ENCODE measurements at places on chromosomes 3 and 15.
A peak's percentile ranks its signal among the peaks of the same experiment; 100 is the strongest.

DNA sequence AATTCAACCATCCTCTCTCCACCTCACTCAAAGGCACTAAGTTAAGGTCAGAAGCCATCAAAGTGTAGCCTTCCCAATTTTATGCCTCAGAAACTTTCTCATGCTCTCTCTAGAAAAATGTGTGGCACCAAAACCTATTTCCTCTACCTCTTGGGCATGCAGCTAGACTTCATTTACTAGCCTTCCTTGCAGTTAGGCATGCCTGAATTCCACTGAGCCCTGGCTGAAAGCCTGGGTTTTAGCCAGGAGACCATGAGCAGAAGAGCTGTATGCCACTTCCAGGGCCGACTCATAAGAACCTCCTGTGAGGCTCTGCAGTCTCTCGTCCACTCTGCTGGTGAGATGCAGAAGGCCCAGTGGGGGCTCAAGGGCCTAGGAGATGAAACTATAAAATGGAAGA, 145.0 kb downstream of the MYLK start:
- no peak for DNase-seq

DNA sequence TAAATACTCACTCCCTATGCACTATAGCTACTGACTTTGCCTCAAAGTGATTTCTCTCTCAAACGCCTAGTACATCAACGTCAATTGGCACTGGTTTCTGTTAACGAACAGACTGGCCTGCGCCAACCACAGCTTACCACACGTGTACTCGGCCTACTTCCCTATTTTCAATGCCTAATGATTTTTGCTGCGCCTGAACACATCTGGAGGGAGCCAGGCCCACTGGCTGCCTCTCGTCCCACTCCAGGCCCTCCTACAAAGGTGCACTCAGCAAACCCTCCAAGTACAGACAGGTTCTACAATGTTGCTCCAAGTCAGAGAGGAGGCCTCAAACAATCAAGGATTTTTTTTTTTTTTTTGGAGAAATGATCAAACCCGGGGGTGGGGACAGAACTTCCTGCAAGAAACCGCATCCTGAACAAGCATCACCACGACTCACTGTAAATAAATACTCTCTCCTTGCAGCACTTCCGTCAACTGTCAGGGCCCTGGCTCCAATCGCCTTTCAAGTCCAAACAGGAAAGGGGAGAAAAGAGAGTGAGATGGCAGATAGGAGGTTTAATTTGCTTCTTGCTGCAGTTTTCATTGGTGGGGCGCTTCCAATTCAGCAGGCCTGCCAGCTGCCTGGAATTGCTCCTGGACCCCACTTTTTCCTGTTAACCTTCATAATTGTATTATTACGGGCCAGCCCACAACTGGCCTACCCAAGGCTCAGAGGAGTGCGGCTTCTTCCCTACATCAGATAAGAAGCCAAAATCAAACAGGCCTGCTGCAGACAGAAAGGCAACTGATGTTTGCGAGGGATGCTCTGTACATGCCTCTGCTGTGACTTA, 139.3 kb downstream of the FOXP1 start:
- DNase-seq, result peak; percentile 45

GRCh38 chr15:62969442-62970089, 73.0 kb upstream of the TPM1 start:
- no peak for DNase-seq

- DNase-seq, result no peak
Observed at GRCh38 chr3:38343797-38344594, 2.6 kb upstream of the XYLB start.

- no peak for DNase-seq
Observed at GRCh38 chr15:51051776-51052175, 42.9 kb downstream of the TNFAIP8L3 start.

DNA sequence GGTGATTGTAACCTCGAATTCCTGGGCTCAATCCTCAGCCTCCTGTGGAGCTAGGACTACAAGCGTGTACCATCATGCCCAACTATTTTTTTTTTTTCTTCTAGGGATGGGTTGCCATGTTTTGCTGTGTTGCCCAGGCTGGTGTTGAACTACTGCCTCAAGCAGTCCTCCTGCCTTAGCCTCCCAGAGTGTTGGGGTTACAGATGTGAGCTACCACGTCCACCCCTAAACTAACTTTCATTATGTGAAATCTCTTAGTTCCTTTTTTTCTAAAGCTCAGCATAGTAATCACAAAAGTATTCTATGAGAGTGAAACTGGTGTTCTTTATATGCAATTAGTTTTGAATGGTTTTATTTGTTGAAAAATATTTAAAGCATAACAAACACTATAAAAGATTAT, 92.1 kb downstream of the XRN1 start:
- no peak for DNase-seq

DNA sequence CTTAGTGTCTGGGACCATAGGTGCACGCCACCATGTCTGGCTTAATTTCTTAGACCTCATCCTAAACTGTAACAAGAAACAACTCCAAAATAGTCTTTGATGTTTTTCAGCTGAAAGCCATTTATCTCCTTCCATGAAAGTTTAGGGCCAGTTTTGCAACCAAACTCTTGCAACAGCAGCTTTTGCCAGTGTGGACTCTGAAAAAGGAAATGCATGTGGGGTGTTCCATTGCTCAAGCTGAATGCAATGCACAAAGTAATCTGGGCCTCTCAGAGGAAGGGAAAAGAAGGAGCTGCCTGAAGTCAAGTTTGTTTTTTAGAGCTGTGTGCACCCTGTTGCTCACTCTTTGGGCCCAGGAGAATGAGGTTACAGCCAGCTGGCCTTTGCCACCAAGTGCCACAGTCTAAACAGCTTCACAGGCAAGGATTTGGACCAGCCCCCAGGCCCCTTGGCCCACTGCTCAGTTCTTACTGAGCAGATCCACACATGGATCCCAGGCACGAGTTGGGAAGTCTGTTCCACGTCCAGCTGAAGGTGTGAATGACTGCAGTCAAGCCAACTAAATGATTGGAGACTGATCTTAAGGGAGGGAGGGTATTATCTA, 212.3 kb upstream of the LRRFIP2 start:
- no peak for DNase-seq

- no peak for DNase-seq
Observed at GRCh38 chr3:151612115-151612514, 121.6 kb upstream of the AADACL2 start.

- no peak for DNase-seq
Observed at GRCh38 chr3:71930056-71930991, 145.4 kb upstream of the PROK2 start.

DNA sequence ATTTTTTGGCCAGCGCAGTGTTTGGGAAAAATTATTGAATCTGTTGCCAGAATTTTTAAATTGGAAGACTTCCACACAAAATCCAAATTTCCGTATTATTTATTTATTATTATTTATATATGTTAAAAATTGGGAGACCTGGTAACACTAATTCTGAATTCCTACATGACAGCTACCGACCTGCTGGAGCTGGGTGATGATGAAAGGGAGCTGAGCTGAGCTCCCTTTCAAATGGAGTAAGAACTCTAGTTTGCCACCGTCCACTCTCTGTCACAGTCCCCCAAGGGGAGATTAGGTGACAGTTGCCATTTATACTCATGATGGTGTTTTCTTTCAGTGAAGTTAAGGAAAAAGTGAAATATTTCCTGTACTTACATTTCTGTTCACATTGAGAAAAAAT, 1.4 kb downstream of the CRTC3 start:
- no peak for DNase-seq

- no peak for DNase-seq
Observed at GRCh38 chr3:113620091-113620490, 76.4 kb downstream of the USF3 start.

DNA sequence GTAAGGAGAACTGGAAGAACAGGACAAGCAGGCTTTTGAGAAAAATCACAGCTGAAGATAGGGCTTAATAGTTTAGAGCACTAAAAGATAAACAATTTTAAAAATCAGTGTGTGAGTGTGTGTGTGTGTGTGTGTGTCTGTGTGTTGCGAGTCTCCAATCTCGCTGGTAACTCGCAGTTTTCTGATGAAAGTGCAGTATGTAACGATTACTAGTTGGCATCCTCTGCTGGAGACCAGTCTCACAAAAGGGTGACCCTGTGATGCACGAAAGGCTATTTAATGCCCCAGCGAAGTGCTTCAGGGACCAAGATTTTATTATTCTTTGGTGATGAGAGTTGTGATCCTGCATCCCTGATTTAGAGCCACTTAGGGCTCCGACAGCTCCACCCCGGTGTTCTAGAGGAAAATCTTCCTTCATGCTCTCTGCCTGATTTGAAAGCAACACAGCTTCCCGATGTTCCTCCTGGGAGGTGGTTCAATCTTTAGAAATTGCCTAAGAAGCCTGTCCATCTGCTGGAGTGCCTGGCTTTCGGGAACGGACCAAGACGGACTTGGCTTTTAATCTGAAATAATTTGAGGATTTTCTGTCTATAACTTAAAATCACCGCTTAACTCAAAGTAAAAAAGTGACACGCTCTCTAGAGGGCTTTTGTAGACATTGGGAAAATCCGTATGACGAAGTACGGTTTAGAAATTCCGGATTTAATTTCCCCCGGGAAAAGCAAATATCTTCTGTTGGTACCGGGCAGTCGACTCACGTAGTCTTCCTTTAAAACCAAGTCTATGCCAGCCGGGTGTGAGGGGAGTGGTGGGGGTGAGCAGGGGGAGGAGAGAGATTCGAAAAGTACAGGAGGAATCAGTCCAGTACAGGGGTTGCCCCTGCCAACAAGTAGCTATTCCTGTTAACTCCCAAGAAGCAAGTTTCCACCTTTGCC, 1.1 kb upstream of the ALCAM start:
- no peak for DNase-seq

DNA sequence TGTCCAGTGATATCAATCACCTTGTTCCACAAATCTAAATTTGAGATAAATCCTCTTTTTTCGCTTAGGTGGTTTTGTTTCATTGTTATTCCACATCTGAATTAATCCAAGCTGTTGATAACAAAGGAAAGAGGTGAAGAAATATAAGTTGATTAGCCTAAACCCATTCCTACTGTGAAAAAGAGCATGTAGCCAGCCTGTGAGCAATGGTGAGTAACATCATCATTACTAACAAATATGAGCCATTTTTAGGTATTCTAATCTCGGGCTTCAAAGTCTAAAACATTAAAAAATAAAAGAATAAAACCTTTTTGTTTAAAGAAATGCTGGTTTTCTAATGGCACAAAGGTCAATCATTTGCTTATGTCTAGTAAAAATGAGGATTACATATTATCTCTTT, 52.1 kb upstream of the P3H2 start:
- no peak for DNase-seq

GRCh38 chr15:65081758-65082157, 5.2 kb downstream of the KBTBD13 start:
- no peak for DNase-seq

GRCh38 chr15:90774731-90775514, 57.8 kb downstream of the BLM start:
- DNase-seq, result no peak

GRCh38 chr3:102225407-102226132, 209.2 kb upstream of the ZPLD1 start:
- DNase-seq, result no peak

DNA sequence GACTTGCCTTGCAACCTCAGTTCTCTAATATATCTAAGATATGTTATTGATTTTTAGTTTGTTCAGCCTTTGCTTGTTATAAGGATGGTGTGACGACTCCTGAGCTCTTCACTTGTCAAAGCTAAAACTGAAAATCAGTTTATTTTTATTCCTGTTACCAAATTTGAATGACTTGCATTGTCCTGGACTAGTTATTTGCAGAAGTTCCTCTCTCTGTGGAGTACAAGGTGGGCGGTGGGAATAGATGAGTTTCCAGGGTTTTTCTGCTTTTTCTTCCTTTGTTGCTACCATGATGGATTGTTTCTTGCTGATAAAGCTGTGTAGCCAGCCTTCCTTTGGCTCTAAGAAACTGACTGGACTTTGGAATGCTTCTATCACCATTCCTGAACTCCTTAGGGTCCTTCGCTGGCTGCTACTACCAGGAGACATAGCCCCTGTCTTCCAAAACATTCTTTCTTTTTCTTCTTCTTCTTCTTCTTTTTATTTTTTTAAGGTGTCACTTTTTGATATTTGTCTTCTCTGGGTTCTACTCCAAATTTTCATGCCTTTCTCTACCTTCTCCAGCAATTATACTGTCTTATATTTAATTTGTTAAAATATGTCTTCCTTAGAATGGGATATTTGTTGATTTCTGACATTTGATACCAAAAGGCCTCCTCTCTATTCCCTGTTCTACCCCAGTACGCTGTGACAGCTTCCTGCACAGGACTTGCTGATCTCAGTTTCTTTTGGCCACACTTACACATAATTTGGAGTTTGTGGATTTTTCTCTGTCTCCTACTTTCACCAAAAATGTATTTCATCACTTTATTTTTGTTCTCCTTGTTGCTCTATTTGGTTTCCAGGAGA, 145.1 kb upstream of the THRB start:
- DNase-seq, result no peak

DNA sequence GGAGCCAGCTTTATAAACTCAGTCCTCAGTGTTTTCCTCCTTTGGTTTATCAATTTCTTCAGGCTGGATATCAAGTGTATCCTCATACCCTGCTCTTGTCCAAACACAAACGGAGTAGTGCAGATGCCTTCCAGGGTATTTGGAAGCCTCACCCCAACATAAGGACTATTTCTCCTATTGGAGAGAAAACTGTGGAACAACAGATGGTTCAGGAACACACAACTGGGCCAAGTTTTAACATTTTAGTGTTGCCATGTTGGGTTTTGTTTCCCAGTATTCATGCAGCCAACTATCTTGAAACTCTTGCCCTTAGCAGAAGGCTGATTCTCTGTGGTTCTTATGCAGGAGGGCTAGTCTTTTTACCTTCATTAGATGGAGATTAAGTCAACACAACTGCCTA, 398.1 kb downstream of the GABRB3 start:
- DNase-seq, result no peak

Measured in activated T-helper 1 cell treated with anti-CD3 and anti-CD28 coated beads, Interleukin-2, amount 50 U/mL, for 16 hours (primary cell).